H9 (cell line): ENCODE measurements at places on chromosomes 3 and 15.

GRCh38 chr3:118766306-118766669 lies 268.4 kb downstream of the IGSF11 start:
- DNase-seq = no peak

DNA sequence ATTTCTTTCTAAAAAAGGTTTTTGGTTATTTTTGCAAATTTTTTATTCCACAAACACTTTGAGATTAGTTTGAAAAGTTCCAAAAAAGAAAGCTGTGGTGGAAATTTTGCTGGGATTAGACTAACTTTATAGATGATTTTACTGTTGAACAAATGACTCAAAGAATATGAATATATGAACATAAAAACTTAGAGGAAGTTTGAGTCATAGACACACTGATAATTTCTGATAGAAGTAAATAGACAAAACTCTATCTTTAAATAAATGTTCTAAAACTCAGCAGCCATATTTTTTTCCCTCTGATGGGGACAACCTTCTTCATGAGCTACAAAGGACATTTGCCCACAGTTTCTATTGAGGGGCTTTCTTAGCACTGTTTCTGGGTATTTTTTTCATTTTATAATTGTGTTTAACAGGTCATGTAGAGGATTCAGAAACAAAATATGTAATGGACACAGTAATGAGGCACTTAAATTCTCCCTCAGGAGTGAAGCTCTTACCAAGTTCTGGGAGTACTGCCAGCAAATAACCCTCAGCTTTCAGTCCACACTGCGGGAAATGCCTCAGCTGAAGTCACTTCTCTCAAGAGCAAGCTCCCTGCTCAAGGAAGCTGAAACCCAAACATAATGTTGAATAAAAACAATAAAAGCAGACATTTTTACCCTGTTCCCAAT lies 157.6 kb downstream of the NFKBIZ start:
- DNase-seq = no peak

GRCh38 chr3:164537485-164537884 lies 540.8 kb downstream of the SI start:
- DNase-seq = no peak

GRCh38 chr3:114590309-114591047 lies 296.6 kb downstream of the TIGIT start:
- no peak for DNase-seq

- no peak for DNase-seq
Measured at GRCh38 chr15:34059476-34059875, 20.5 kb upstream of the AVEN start.

DNA sequence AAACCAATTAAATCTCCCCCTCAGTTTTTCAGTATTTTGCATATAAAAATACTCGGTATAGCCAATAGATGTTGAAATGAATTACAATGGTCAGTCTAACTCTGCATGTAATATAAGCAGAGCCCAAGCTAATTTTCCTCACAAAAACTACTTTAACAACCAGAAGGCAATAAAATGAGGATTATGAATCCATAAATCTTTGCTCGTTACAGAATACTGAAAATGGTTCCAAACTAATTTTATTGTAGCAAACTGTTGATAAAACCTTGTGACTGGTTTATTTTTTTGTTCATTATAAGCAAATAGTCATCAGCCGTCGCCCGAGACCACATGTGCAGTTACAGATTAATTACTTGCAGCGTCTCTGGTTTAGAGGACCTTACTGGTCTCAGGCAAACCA lies 183.2 kb downstream of the SSR3 start:
- DNase-seq = no peak

DNA sequence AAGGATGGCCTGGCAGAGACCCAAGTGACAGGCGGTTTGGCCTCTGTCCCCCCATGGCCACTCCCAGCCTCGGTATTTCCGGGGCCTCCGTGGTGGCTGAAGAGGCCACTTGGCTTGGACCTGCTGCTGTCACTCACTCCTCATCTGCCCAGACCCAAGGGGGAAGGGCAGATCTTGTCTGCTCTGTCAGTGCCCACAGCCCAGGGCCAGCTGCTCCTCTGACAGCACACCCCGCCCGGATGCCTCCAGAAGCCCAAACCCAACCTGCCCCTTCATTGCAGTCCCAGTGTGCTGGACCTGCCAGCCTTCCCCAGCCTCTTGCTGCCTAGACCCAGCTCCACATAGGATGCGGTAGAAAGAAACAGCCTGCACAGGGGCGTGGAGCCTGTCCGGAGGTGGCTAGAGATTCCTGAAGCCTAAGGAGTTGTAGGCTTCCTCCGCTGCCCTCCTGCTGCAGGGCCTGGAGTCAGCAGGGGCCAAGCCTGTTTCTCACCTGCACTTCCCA lies 52.0 kb downstream of the MAGEF1 start:
- peak; percentile 54 for DNase-seq

DNA sequence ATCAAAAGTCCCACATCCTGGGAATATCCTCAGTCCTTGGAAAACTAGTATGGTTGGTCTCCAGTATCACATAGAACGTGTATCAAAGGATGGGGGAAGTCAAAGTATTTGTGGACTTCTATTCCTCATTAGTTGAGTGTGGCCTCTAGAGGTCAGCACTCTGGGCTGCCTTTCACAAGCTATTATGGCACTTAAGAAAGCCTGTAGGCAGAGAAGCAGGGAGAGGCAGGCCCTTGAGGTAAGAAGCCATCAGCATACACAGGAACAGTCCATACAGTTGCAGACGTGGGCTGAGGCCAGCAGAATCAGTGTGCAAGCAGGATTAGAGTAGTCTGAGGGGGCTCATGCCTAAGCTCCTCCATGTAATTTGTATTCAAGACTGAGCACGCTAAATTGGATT lies 341.7 kb downstream of the CLSTN2 start:
- DNase-seq = peak; percentile 64

GRCh38 chr3:8887435-8888300 lies 75.6 kb downstream of the RAD18 start:
- DNase-seq = no peak

DNA sequence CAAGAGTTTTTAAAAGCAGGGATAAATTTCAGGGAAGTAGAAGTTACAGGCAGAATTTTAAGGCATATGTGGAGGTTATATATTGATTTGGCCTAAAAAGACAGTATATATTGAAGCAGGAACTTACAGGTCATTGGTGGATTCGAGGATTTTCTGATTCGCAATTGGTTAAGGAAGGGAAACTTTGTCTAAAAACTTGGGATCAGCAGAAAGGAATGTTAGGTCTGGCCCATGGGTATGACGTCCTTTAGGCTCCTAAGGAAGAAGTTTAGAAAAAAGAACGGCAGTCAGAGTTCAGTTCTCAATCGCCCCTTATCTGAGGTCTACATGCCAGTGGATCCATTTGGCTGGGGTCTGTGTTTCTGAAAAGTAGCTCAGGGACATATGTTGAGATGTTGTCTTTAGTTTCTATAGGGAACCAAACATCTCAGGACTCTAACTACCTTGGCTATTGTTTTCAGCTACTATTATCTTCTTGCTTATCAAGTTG lies 33.2 kb upstream of the ACP3 start:
- DNase-seq = no peak

DNA sequence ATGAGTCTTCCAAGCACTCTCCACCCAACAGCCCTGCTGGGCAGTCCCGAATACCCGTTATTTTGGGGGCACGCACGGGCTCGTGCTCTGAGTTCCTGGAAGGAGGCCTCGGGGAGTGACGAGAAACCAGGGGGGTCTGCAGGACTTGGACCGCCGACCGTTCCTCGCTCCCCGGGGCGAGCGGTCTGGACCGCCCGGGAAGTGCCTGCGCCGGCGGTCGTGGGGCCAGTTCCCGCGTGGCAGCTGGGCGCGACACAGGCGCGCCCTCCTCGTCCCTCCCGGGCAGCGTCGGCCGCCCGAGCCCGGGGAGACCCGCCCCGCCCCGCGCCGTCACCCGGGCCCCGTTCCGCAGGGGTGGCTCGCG lies 387 bp downstream of the GNB4 start:
- no peak for DNase-seq

GRCh38 chr3:112043621-112044201 lies 9.2 kb downstream of the TMPRSS7 start:
- peak; percentile 45 for DNase-seq

DNA sequence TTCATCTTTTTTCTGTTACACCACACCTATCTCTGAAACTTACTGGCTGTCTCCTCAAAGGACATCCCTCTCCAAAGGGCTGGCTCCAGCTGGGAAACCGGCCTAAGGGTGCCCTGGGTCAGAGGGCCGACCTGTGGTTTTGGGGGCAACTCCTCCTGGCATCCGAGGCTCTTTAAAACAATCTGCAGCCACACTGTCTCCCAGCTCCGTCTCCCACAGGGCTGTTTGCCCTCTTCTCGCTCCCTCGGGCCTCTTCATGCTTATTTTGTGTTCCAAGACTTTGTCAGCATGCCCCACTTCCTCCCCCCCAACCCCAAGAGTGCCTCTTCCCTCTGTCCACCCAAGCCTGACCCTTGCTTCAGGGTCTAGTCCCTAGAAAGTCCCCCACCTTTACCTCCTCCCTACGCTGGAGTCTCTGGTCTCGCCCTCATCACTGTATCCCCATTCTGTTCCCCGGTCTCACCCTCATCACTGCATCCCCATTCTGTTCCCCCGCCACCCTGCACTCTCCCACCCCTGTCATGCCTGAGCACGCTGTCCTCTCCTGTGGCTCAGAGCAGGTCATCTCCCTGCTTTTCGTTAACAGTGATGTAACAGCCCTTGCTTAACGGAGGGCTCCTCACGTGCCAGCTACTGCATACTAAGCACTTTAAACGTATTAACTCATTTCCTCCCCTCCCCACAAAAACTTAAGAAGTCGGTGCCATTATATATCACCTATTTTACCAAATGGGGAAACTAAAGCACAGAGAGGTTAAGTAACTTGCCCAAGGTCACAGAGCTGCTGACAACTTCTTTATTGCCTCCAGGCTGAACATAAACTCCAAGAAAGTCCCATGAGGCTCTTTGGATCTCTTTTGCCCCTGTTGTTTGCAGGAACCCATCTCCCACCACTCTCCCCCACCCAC lies 1.1 kb upstream of the CSK start:
- no peak for DNase-seq
